ENCODE measurements at places on chromosomes 2 and 18.

DNA sequence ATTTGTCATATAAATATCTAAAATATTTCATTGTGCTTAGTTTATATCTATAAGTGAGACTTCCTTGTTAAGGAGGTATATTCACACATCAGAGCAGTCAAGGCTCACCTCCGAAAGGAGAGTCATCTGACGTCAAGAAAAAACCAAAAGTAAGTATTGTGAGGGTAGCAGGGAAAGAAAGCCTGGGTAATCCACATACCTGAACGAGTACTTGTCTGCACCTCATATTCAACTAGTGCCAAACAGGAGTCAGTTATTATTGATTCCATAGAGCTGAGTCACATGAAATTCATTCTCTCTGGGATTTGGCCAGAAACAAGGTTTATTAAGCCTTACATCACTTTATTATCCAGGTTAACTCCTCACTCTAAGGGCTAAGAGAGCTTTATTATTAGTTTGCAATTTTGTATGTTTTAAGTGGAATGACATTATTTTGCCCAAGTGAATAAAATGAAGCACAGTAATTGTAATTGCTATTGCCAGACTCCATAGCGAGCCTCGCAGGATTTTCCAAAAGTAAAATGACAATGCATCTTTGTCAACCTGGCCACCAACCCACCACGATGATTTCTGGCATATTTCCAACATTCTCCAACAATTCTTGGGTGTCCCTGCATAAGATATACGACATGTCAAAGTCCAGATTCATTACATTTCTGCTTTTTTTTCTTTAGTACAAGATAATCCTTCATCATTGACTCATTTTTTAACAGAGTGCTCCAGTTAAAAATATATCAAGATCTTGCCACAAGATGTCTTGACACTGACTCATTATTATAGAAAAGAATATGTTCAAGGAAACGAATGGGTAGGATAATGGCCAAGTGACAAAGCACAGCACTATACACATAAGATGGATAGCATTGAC lies 1210.4 kb upstream of the ACVR2A start:
- no peak for DNase-seq

- no peak for DNase-seq
Observed at GRCh38 chr2:136929531-136929930, 164.2 kb downstream of the THSD7B start.

DNA sequence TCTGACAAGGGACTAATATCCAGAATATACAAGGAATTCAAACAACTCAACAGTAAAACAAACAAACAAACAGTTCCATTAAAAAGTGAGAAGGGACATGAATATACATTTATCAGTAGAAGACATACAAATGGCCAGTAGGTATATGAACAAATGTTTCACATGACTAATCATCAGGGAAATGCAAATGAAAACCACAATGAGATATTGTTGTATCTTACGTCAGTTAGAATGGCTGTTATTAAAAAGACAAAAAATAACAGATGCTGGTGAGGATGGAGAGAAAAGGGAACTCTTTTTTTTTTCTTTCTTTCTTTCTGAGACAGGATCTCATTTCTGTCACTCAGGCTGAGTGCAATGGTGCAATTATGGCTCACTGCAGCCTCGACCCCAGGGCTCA lies 175.5 kb downstream of the CAMKMT start:
- no peak for DNase-seq

DNA sequence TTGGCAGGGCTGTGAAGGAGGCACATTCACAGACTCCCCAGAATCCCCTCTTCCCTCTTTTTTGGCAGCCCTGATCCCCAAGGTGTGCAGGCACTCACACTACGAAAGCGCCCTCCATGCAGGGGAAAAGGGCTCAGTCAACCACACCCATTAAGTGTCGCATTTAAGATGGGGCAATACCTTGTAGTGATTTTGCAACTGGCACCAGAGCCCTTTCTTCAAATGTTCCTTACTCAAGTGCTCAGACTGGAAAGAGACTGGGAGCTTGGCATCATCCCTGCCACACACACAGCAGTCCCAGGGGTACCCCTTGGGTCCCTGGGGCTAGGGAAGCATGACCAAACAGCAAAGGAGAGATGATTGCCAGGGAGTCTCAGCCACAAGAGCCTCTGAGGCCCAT lies 190.1 kb downstream of the HAUS1 start:
- no peak for DNase-seq

- DNase-seq, result no peak
Observed at GRCh38 chr2:97732436-97733340, 19.3 kb downstream of the ZAP70 start.

DNA sequence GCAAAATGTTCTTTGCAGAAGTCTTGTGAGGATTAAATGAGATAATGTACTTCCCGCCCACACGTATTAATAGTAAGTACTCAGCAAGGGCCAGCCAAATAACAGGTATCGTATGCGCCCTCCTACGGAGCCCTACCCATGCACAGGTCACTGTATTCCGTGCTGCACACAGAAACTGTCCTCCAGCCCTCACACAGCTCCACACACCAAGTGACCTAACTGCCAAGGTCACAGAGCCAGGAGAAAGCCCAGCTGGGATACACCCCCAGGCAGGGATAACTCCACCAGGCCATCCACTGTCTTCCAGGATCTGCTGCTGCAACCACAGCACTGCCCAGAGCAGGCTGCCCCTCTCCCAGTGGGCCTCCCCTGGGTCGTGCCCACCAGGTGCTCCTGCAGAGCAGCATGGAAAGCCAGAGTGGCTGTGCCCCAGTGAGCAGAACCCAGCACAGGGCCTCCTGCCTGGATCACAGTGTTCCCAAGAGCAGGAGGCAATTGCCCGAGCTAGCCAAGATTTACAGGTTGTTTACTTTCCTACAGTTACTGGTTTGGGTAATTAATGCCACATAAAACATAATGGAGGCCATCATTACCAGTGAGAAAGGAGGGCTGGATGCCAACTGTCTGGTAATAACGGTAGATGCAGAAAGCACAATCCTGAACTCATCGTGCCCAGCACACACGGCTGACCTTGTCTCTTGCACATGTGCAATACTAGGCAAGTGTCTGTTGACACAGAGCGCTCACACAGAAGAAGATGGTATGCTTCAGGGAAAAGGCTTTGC lies 24.4 kb downstream of the TFCP2L1 start:
- no peak for DNase-seq

- DNase-seq, result no peak
Observed at GRCh38 chr2:11409572-11409959, 56.4 kb downstream of the E2F6 start.

DNA sequence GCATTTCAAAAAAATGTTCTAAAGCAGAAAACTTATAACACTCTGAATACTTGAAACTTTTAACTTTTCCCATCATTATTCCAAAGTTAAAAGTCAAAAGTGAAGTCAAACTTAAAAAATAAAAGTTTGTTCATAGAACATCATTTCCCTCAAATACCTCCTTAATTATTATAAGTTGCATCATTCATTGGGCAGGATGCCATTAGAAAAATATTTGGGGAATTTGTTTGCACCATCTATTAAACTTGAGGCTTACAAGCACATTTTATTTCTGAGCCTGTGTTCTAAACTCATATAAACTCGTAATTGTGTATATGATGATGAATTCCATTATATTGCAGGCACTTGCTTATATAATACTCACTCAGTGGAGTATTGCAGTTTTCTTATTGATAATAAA lies 588.0 kb upstream of the NRXN1 start:
- no peak for DNase-seq

GRCh38 chr2:205867371-205867770 lies 185.1 kb downstream of the NRP2 start:
- DNase-seq, result no peak

All from germinal center (tissue), 1 donor.